Dorsolateral prefrontal cortex (tissue), 122 donors: ENCODE measurements at places on chromosomes 6 and 20.

- DNase-seq: no peak
Measured at GRCh38 chr20:2289475-2289874, 6.3 kb upstream of the TGM3 start.

DNA sequence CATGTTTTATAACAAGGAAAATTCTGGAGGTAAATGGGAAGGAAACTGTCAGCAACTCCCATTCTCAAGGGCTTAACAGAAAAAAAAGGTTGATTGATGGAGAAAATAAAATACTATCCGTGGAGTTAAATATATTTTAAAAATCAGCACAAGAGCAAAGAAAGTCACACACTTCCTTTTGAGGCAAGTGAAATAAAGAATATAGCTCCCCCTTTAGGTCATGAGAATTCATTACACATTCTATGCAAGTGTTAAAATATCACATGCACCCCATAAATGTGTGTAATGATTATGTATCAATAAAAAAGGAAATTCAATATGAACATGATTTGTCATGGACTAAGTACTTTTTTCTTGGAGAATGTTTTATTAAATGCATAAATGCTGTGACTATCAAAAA lies 349.2 kb downstream of the TPBG start:
- no peak for DNase-seq

DNA sequence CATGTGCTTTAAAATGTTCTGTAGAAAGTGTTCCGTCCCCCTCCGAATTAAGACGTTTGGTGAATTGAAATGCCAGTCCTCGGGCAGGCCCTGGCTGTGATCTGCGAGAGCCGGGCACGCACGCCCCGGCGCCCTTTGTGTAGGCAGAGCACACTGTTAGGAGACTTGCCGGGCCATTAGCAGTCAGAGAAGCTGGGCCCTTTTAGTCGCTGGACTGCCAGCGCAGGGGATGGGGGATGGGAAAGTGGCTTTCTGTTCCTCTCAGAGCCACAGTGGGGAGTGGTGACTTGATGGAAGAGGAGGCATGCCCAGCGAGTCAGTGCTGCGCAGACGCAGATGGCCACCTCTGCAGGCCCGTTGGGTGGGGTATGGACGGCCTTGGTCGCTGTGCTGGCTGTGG lies 2.2 kb downstream of the PPP1R3G start:
- DNase-seq: peak; percentile 47

DNA sequence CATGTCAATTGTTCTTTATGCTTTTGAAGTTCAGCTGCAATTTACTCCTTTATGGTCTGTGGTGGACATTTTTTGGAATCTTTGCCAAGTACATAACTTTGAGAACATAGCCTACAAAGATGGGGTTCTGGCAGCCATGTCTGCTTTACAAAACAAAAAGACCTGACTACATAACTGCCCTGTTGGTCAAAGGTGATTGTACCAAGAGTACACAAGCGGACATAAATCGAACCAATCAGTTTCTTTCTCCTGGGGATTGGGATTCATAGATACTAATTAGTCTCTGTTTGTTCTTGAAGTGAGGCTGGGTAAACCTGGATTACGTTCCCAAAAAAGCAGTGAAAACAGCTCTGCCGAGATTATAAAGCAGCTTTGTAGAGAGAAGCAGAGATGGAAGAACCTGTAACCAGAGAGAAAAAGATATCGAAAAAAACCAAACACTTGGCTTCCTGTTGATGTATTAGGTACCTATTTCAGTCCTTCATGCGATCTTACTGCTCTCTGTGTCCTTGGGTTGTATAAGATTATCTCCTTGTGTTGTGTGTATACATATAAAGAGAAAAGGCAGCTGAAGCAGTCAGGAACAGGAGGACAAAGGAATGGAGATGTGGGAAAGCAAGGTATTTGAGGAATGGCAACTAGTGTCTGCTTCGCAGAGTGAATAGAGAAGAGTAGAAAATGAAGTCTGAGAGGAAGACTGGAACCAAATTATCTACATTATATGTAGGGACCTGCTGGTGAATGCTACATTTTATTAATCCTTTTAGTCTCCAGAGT lies 2.7 kb upstream of the ZFAND3 start:
- no peak for DNase-seq

DNA sequence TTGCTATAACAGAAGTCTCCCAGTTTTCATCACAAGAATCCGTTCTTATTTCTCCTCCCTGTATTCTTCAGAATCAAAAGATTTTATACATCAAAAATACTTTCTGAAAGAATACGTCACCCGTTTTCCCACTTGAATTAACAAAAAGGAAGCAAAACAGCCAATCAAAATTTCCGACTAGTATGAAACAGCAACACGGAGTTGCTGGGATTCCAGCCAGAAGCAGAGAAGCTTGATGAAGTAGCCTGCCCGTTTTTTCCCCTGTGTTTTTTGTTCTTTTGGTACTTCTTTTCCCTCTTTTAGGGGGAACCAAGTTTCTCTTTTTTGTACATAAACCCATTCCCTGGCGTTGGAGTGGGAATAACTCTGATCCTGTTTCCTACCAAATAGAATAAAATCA lies 14.6 kb downstream of the TXLNB start:
- no peak for DNase-seq

DNA sequence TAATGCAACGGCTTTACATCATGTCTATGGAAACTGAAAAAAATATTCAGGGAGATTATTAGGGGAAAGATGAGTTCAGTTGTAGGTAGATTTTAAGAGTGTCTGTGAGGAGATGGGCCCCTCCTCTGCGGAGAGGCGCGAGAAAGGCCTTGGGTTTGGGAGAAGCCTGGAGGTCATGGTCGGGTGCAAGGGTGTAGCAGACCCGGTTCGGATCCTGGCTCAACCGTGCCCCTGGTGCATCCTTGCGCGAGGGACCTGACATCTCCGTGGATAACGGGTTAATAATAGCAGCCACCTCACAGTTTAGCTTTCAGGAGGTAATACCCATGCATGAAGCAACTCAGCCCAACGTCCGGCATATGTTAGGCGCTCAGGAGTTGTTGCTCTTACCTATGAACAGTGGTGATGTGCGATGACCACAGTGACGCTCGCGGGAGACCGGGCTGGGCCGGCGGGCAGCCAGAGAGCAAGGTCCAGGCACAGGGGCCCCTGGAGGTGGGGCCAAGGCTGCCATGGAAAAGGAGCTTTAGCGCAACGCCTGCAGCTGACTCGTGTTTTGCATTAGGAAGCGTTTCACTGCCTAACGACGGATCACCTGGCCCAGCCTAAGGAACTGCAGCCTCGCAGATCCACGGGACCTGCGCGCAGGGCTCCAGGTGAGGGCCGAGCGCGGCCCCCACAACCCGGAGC lies 146.4 kb upstream of the ARID1B start:
- DNase-seq: no peak

GRCh38 chr20:9912858-9913434 lies 74.1 kb upstream of the PAK5 start:
- peak; percentile 33 for DNase-seq

GRCh38 chr20:39142407-39143096 lies 180.4 kb downstream of the DHX35 start:
- no peak for DNase-seq

DNA sequence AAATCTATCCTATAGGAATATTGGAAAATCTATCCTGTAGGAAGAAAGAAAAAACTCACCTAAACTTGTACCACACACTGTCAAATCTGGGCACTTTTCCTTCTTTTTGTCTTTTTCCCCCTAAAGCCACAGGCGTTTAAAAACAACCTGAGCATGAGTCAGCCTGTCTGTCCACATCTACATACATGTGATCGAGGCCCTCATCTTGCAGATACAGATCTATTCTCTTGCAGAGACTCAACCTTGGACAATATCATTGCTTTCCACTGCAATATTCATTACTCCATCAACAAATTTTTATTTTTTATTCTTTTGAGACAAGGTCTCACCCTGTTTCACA lies 95.9 kb upstream of the IYD start:
- DNase-seq: no peak

DNA sequence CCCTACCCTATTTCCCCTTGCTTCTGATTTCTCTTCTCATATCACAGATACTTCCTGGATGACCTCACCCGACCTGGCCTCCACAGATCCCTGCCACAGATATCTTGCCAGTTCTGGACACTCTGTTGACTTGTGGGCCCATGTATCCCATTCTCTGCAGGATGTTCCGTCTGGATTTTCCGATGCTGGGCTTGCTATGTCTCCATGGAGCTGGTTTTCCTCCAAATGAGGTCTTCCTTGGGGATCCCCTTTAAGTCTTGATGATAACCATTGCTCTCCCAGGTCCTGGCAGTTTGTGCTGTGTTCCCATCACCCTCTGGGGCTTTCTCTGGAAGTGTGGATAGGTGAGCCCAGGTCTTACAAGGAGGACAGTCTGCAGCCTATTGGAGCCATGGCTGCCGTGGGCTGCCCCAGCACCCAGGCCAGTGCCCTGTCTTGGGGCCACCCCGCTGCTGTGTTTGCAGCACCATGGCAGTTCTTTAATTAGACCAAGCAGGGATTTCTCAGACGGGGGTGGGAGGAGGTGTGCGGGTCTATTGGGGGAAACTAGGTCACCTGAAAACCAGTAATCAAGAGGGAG lies 23.9 kb downstream of the PPP1R16B start:
- no peak for DNase-seq

- no peak for DNase-seq
Measured at GRCh38 chr6:108715832-108716231, 132.4 kb upstream of the ARMC2 start.

DNA sequence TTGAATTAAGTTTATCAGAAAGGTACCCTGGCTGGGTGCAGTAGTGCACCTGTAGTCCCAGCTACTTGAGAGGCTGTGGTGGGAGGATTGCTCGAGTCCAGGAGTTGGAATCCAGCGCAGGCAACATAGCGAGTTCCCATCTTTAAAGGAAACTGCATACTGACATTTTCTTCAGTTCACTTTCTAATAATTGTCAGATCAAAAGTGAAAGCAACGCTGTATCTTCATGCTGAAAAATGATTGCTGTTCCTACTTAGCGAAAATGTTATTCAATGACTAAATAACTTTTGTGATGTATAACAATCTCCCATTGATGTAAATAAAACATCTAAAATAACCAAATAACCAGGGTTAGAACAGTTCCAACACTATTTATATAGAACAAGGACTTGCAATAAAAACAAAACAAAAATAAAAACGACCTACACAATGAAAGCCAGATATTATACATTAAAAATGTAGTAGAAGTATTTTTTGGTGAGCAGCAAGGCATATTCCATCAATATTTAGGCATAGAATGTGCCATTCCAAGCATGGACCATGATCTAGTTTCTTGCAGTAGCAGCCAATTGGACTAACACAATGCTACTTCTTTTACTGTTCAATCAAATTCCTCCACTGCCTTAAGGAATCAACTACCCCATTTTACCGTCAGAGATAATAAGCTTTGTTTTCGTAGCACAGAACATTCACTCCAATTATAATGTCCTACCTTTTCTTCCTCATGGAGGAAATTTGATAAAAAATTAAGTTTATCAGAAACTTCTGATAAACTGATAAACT lies 1.5 kb downstream of the LATS1 start:
- DNase-seq: no peak

DNA sequence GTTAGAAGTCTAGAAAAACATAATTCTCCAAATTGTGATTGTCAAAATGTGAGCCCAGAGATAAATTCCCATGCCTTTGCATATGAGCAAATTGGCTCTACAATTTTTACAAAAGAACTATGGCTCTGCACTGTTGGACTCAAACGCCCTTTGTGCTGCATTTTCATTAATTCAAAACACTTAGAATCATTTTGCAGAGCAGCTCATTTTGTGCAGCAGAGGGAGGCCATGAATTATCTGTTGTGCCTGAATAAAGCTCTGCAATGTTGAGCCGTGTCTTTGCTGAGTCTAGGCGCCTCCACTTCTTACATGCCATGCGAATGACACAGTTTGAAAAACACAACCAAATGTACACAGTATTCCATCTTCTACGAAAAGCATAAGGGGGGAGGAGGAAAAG lies 230.2 kb downstream of the PRKN start:
- DNase-seq: no peak

DNA sequence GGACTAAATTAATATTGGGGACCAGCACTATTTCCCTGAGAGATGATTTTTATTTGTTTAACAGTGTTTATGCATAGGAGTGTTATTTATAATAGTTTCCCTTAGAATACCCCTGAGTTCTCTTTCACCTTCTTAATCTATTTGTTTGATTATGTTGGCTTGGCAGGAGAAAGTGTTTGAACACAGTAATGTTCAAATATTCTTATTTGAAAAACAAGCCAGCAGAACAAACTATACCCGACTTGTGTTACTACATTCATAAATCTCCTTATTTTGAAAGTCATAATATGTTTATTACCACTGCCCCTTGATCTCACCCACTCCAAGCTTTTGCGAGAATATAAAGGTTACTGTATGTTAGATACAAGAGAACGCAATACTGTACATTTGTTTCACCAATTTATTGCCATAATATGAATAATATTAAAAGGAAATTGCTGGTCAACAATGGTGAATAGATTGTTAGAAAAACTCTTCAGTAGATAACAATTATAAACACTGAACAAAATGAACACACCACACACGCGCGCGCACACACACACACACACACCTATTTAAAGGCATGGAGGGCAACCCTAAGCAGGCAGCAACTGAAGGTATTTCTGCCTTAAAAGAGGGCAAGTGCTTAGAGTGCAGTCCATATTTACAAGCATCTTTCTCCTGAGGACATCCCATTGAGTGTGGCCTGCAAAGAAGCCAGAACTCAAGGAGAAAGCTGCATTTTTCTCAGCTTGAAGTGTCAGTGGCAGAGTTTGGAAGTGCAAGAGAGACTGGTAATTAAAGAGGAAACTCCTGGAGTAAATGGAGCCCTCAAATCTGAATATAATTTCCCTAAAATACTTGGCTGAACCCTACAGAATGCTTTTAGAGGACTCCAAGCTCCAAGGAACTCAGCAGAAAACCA lies 279.4 kb upstream of the MAN1A1 start:
- no peak for DNase-seq

DNA sequence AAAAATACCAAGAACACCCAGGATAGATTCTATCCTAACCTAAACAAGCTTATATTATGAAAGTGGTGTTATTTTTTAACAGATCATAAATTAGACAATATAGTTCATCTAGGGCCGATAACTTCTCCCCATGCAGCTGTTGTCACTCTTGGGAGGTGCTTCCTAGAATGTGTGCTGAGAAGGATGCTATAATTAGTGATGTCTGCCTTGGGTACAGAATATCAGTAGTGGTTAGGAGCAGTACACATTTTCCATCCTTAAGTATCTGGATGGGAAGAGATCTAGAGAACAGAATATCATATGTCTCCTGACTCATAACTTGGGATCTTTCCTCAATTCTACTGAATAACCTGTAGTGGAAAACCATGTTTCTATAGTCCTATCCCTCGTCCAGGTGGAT lies 214.5 kb downstream of the BCKDHB start:
- DNase-seq: no peak

DNA sequence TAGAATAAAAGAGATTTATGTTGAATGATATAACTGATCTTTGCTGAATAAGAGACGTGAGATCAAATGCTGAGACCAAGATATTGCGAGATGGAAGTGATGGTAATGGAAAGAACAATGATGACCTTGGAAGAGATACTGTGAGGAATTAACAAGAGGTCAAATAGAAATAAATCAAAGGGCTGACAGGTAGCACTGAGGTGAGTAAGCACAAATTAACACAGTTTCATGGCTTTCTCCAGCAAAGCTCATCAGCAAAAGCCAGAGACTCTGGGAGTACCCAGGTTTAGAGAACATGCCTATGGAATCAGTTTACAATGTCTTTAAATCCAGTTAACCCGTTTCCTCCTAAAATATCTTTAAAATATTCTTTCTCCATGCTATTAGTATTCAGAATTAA lies 53.3 kb downstream of the POU3F2 start:
- no peak for DNase-seq

- peak; percentile 88 for DNase-seq
Measured at GRCh38 chr6:39887692-39888450, 46.4 kb downstream of the MOCS1 start.

- peak; percentile 45 for DNase-seq
Measured at GRCh38 chr6:80214436-80215022, 108.1 kb downstream of the BCKDHB start.

GRCh38 chr6:90249034-90249433 lies 47.6 kb downstream of the BACH2 start:
- no peak for DNase-seq
